Upper lobe of left lung (tissue), 6 donors: ENCODE measurements at places on chromosomes 3 and 15. TPM values are rescaled to one million over a fixed set of nuclear protein-coding genes. Genes with fewer than 3 reads are reported as not detected.

GRCh38 chr15:85414037-85414436, 33.6 kb downstream of the AKAP13 start:
- no peak for DNase-seq

- no peak for DNase-seq
Measured at GRCh38 chr3:126432361-126433104, 37.8 kb downstream of the CFAP100 start.

TUBGCP4 gene
- 17.8 TPM for total RNA-seq

- no peak for DNase-seq
Measured at GRCh38 chr3:143751643-143752178, 96.6 kb downstream of the SLC9A9 start.

- DNase-seq = no peak
Measured at GRCh38 chr3:141521781-141522180, 35.0 kb downstream of the RASA2 start.

GRCh38 chr3:134161898-134162615, 88.6 kb downstream of the RYK start:
- DNase-seq = no peak

MAPK6 gene
- total RNA-seq = 23.9 TPM

- DNase-seq = no peak
Measured at GRCh38 chr3:127215714-127216414, 22.9 kb downstream of the PRR23E start.

GNB4 gene
- total RNA-seq = 29.0 TPM

DNA sequence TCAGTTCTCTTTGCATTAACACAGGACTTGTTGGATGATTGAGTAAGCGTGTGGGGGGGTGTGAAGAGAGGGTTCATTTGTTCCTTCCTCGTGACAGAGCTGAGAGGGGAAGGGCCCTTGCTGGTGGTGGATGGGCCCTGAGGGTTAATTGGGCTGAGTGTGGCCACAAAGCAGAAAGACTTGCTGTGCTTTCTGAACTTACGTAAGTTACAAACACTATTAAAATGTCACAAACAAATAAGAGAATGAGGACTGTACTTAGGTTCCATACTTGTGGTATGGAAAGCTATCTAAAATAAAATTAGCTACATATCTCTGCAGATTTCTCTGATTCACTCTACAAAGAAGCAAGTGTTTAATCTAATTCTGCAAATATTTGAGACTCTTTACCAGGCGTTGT, 231.3 kb downstream of the LPP start:
- peak; percentile 57 for DNase-seq

- no peak for DNase-seq
Measured at GRCh38 chr3:102030661-102031060, 181.3 kb downstream of the NFKBIZ start.

CDC25A gene
- total RNA-seq = 1.1 TPM

DNA sequence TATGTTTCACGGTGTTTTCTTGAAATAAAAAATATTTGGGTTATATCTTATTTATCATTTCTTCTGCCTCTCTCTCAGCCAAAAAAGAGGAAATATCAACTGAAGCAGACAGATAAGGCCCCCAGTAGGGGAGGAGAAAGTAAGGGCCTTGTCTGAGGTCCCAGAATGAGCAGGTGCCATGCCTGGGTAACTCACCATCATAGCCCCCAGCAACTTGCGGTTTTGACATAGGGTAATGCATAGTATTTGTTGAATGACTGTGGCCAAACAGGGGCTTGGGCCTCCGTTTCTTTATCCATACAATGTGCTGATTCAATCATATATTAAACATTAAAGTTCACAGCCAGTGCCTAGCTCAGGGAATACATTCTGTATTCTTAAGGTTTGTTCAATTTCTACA, 119.6 kb downstream of the ABI3BP start:
- DNase-seq = no peak

- DNase-seq = no peak
Measured at GRCh38 chr15:76776969-76777368, 128.2 kb downstream of the SCAPER start.

DNA sequence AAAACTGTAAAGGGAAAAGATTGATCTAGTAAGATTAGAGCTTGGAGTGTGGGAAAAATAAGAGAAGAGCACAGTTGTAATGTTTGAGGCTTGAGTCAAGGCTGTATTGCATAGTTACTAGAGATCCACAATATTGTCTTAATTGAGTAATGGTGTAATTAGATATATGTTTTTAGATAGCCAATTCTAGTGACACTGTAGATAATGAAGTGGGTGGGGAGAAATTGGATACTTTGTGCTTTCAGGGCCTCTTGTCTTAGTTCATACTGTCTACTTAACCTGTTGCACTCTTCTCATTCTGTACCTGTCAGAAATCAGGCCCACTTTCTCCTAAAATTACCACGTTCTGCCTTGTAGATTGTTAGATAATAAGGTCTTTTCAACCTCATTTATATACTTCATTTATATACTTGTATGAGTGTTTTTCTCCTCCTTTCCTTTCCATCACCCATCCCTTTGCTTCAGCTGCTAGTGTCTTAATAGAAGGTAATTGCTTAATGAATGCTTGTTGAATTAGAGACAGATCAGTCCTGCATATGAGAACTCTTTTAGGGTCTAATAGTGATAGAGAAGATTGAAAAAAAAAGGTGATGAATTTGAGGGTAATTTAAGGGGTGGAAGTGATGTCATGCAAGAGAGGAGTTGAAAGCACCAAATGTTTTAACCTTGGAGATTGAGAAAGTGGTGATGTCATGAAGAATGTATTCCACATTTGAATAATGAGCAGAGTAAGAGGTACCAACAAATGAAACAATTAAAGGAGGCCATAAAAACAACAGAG, 32.0 kb downstream of the PIK3CA start:
- DNase-seq = no peak

GRCh38 chr3:46866720-46867549, 3.7 kb upstream of the MYL3 start:
- DNase-seq = no peak

DNA sequence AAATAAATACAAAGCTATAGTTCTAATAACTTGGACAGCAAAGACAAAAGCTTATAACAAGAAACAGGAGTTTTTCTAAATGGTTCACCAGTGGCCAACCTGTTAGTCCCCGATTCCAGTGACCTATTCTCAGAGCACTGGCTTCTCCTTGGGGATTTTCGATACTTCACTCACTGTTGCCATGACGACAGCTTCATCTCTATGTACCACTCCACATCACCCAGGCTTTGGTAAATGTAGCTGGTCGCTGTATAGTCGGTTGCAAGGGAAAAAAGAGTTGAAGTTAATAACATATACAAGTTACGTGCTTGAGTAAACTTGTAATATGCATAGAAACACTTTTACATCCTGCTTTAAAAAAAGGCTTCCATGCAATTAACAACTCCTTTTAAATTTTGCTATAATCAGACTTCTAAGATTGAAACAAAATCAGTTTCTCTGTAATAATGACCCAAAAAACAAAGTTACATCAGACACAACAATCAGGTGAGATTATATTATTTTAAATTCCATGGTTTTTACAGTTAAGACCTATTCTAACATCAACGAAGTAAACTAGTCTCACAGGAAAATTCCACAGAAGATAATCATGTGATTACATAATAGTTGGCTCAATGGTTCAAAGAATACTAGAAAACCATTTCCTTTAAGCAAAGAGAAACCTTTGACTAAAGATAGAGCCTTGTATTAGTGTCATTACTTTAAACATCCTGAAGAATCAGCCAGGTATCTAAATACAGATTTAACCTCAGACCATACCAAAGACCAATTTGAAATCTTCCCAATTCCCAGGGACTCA, 2.9 kb downstream of the CCNL1 start:
- no peak for DNase-seq

DNA sequence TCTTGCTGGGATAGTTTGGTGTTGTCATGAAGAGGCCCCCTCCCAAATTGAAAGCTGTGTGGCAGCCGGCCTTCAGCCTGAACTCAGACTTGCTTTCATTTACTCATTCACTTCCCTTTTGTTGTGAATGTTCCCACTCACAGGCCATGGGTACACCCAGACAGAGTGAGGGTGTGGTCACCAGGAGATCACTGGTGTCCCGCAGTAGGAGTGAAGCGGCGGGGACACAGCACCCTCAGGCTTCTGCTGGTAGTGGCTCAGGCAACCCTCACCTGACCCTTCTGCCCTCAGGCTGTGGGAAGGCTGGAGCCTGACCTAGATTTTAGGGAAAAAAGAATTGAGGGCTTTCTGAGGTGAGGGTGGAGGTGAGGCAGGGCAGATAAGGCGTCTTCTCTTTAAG, 244.4 kb downstream of the SOX2 start:
- DNase-seq = no peak

DNA sequence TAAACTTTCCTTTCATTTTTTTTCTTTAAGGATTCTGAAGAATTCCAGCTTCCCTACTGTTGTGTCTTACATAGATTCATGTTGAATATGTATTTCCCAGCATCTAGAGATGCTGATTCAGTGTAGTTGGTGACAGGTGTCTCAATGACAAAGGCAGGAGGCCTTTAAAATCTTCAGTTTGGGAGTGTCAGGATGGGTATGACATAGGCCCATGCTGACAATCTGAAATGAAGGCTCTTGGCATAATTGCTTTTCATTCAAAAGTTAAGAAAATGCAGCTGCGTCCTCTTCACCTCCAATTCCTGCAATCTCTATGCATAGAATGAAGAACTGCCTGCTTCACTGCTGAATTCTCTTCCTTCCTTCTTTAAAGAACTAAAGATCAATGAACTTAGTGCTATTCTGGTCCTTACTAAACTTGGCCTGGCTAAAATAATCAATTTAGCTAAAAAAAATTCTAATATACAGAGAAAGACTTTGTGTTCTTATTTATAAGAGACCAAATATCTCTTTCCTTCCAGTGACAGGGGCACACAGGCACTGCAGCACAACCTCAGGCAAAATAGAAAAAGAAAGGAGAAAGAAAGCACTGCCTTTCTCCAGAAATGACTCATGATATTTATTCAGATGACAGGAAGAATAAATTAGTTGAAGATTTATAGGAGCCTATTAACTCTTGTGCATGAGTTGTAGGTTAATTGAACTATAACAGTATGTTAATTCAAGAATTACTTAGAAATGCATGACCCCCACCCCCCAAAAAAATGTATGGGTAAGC, 152.6 kb upstream of the GBE1 start:
- no peak for DNase-seq

- DNase-seq = no peak
Measured at GRCh38 chr3:46829699-46830208, 33.5 kb downstream of the MYL3 start.

- no peak for DNase-seq
Measured at GRCh38 chr3:8095724-8096123, 405.9 kb upstream of the LMCD1 start.

GRCh38 chr15:77664428-77664827, 31.7 kb upstream of the LINGO1 start:
- no peak for DNase-seq
